Naive thymus-derived CD4-positive, alpha-beta T cell (primary cell): ENCODE measurements at places on chromosomes 12 and 14. TPM values are rescaled to one million over a fixed set of nuclear protein-coding genes. Genes with fewer than 3 reads are reported as not detected.

Gene OR4E2
- polyA plus RNA-seq: not detected

Gene KRT73
- 6.2 TPM for polyA plus RNA-seq

Gene MYO1H
- not detected for polyA plus RNA-seq

Gene SMIM10L1
- polyA plus RNA-seq: 6.7 TPM

Gene NELL2
- polyA plus RNA-seq: 252 TPM

Gene COCH
- polyA plus RNA-seq: 0.15 TPM
